Activated CD4-positive, alpha-beta T cell treated with anti-CD3 and anti-CD28 coated beads, Interleukin-2, amount 10 ng/mL, durations not matched to agents 24 days and 14 days (primary cell): ENCODE measurements at places on chromosomes 16 and 17.

- no peak for DNase-seq
Measured at GRCh38 chr16:83118365-83118764, 491.6 kb downstream of the CDH13 start.

DNA sequence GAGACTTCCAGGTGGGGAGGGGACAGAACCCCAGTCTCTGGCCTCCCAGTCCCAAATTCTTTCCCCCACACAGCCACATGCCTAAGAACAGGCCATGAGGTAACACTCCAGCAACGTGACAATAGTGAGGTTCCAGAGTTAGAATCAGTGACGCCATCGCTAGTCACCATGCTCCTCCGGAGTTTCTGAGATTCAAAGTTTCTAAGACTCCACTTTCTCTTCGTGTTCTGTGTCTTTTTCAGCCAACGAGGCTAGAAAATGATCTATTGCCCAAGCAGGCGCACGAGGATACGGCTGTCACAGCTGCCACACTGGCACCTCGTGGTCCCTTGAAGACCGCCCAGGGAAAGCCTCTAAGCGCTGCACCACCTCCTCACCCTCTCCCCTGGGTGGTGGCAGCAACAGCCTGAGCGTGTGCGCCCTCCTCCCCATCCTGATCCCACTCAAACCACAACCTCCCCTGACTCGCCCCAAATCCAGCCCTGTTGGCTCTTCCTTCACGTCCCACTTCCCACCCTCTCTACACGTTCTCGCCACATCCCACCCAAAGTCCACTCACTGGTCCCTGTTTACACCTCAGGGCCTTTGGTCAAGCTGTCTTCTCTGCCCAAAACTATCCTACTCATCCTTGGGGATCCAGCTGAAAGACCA is 1.0 kb downstream of the MCRIP1 start:
- DNase-seq, result peak; percentile 82

- DNase-seq, result peak; percentile 81
Measured at GRCh38 chr16:3716831-3717234, 491 bp downstream of the TRAP1 start.

DNA sequence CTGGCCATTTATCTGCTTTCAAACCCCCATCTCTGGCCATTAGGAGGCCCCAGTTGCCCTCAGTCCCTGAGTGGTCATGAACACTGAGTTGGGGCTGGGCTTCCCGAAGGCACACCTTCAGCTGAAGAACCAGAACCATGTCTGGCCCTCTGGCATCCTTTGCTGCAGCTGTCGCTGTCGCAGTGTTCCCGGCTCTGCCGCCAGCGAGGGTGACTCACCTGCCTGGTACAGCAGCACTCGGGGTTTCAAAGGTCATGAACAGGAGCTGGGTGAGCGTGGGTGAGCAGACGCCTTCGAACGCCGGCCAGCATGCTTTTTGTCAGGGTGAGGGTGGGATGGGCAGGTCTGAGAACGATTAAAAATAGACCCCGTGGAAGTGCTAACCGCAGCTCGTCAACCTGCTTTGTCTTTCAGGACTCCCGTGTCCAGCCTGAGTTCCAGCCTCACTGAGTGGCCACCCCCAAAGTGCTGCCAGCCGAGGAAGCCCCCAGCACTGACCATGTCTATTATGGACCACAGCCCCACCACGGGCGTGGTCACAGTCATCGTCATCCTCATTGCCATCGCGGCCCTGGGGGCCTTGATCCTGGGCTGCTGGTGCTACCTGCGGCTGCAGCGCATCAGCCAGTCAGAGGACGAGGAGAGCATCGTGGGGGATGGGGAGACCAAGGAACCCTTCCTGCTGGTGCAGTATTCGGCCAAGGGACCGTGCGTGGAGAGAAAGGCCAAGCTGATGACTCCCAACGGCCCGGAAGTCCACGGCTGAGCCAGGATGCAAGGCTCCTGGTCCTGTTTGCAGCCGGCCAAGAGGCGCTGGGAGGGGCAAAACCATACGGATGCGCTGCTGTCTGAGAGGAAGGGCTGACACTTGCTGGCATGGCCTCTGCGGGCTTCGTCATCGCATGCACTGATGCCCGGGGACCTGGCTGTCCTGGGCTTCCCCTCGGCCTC is 7.6 kb downstream of the SNN start:
- no peak for DNase-seq

- DNase-seq, result no peak
Measured at GRCh38 chr17:32593003-32593402, 106.2 kb downstream of the CDK5R1 start.

DNA sequence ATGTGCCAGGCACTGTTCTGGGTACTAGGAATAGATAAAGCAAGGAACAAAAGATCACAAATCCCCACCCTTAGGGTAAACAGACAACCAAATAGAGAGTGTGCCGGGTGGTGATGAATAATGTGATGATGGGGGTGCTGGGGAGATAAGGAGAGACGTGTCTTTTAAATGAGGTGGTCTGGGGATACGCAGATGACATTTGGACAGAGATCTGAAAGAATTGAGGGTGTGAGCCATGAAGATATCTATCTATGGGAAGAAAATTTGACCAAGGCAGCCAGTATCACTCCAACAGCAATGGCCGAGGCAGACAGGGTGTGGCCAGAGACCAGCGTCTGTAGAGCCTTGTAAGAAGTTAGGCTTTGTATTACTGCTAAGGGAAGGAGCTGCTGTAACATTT is 165.3 kb downstream of the MRTFB start:
- DNase-seq, result no peak

- no peak for DNase-seq
Measured at GRCh38 chr17:64377769-64378282, 12.8 kb downstream of the PECAM1 start.
